ENCODE measurements at places on chromosomes 3 and 15.

- no peak for DNase-seq
These were observed 1.6 kb downstream of the TATDN2 start for GRCh38 chr3:10249833-10250232.

GRCh38 chr3:98188545-98188944, 22.0 kb downstream of the OR5H15 start:
- no peak for DNase-seq

DNA sequence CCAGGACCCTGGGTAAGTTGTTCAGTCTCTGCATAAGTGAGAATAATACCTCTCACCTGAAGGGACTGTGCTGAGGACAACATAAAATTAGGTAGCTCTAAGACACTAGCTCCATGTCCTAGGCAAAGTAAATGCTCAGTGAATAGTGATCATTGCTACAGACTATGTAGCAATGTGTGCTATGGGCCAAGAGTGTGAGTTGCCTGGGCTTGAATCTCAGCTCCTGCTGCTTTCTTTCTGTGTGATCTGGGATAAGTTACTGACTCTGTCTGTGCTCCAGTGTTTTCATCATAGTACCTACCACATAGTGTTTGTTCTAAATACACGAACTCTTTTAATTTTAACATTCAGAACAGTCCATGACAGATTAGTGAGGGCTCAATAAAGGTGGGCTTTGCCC, 81.1 kb upstream of the MFGE8 start:
- DNase-seq: no peak

- DNase-seq: no peak
These were observed 197.6 kb upstream of the ZPLD1 start for GRCh38 chr3:102237181-102237580.

GRCh38 chr3:170309046-170309445, 48.5 kb upstream of the SKIL start:
- no peak for DNase-seq

GRCh38 chr3:14156843-14157561, 21.4 kb downstream of the XPC start:
- DNase-seq: no peak

DNA sequence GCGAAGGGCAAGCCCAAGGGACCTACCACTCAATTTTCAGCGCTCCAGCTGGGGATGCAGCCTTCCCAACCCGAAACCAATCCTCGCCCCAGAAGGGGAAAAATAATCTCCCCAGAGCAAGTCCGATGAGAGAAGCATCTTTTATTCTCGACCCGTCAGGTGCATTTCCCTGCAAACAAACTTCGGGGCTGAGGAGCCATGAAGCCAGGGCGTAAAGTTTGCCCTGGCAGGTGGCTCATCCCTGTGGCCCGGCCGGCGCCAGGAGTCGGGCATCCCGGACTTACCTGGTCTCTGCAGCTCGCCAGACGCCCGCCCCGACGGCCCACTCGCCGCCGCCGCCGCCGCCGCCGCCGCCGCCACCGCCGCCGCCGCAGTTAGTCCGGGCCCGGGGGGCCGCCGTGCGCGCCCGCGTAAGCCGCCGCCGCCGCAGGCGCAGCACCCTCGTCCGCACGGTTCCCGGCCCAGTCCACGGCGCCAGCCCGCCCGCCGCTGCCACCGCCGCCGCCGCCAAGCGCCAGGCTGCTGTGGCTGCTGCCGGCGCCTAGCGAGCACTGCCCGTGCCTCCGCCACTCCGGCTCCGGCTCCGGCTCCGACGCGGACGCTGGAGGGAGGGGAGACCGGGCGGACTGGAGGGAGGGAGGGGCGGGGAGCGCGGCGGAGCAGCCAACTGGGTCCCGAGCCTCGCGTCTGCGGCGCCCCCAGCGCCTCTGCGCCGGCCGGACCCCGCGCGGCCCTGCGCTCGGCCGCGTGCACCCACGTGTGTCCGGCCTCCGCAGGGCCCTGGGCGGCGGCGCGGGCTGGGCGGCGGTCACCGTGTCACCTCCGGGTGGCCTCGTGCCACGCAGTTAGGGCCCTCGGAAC, at the start of gene CNTN3:
Gene CNTN3, minus strand, starts transcription at position 553 of the 861 bp plus-strand sequence. CDS start 93,547 bp downstream, outside the sequence.
- DNase-seq: no peak

- DNase-seq: no peak
These were observed 425.3 kb upstream of the MDFIC2 start for GRCh38 chr3:70737666-70738290.

DNA sequence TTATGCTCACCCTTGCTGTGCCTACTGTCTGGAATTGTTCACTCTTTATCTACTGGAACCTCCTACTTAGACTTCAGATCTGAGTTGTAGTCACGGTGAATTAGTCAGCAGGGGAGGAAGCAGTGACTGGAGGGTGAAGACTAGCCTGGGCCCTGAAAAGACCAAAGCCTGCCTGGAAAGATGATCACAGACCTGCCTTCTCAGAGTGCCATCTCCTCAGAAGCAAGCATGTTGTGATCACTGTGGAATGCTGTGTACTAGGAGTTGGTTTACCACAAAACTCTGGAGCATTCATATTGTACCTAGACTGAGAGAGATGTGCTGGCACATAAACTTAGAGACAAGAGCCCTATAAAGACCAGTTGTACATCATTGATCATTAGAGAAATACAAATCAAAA, 100.7 kb upstream of the SCN10A start:
- DNase-seq: no peak

- no peak for DNase-seq
These were observed 585.6 kb upstream of the ZNF717 start for GRCh38 chr3:76370749-76371520.

GRCh38 chr3:32685543-32686185, 676 bp downstream of the CNOT10 start:
- DNase-seq: no peak

DNA sequence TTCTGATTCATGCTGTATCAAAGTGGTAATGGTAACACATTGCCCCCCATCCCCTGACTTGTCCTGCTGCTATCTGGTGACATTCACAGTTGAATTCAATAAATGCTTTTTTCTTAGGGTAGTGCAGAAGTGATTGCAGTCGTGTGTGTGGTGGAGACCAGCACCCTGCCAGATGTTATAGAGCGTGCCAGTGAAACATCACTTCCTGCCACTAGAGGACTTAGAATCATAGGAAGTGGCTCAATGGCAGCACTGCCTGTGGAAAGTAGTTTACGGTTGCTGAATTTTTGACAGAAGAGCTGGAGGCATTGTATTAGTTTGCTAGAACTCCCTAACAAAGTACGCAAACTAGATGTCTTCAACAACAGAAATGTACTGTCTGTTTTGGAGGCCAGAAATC, 37.4 kb upstream of the P2RY12 start:
- DNase-seq: no peak

DNA sequence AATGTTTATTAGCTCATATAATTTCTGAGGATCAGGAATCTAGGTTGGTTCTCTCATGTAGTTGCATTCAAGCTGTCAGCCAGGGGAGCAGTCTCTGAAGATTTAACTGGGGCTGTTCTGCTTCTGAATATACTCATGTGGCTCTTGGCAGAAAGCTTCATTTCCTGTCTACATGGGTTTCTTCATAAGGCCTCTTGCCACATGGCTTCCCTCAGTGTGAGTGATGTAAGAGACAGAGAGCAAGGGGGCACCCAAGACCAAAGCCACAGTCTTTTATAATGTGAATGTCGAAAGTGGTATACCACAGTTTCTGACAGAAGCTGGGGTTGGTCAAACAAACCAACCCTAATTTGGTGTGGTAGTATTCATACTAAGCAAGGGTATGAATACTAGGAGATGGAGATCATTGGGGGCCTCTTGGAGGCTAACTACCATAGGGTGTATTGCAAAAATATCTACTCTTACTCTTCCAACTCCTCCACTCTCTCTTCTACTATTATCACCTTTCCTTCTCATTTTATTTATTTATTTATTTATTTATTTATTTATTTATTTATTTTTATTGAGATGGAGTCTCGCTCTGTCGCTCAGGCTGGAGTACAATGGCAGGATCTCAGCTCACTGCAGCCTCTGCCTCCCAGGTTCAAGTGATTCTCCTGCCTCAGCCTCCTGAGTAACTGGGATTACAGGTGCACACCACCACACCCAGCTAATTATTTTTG, 123.8 kb downstream of the B3GALNT1 start:
- DNase-seq: no peak

DNA sequence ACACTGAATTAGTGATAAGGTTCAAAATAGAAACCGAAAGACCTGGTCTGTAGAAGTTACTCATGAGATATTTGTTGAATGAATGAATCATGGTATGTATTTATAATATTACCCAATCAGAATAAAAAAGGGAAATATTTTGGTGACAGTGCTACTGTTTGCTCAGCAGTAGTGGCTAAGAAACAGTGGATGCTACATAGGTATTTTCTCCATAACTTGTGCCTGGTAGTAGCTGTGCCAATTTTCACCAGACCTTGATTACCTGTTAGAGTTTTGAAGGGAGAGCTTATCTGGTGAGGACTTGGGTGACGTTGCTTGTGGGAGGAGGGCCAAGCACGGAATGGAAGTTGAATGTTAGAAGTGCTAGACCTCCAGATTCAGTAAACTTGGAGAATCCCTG, 14.3 kb downstream of the LIMD1 start:
- no peak for DNase-seq

DNA sequence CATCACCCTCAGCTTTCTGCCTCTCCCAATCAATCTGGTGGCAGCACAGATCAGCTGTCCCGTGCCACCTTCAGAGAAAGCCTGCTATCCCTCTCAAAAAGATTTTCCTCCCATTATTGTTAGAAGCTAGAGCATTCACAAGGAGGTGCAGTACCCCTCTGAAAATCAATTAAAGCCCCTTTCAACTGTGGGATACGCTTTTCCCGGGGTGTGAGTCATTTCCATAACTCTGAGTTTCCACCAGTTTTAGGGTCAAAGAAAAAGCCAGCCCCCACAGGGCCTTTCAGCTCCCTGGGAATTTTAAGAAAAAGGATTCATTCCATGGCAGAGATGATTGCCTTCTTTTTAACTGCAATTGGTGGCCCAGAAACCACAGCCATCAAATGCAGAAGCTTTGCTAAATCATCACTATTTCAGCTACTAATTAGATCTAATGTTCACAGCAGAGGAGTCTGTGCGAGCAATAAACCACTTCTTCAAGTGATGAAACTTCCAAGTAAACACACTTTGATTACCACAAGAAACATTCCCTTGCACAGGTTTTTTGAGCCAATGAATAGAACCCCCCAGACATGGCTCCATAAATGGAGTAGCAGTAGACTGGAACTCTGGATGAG, 270.0 kb upstream of the TPRG1 start:
- no peak for DNase-seq

- no peak for DNase-seq
These were observed 176.5 kb downstream of the MBNL1 start for GRCh38 chr3:152445212-152445611.

GRCh38 chr3:98449606-98450193, 13.3 kb upstream of the OR5K1 start:
- DNase-seq: no peak

DNA sequence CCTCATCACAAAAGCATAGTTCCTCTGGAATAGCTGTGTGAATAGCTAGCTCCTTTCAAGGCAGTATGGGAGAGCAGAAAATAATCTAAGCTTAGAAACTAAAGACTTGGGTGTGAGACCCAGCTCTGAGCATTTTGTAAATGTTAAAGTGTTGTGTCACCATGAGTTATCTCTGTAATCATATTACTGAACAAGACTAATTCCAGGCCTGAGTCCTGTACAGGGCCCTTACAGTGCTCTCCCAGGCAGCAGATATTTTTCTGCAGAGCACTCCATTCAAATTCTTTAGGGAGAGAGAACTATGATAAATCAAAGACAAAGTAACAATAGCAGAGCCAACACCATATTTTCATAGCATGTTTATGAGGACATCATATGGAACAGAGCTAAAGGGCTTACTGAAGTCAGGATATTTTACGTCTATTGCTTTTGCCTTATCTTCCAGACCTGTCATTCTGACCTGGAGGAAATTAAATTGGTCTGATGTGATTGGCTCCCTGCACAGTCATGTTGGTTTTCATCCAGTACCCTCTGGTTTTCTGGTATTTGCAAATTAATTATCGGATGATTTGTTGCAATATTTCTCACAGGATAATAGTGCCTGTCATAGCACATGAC, 172.6 kb upstream of the PPP2R3A start:
- DNase-seq: no peak

- no peak for DNase-seq
These were observed 32.8 kb upstream of the PRR20G start for GRCh38 chr3:127320529-127321121.

DNA sequence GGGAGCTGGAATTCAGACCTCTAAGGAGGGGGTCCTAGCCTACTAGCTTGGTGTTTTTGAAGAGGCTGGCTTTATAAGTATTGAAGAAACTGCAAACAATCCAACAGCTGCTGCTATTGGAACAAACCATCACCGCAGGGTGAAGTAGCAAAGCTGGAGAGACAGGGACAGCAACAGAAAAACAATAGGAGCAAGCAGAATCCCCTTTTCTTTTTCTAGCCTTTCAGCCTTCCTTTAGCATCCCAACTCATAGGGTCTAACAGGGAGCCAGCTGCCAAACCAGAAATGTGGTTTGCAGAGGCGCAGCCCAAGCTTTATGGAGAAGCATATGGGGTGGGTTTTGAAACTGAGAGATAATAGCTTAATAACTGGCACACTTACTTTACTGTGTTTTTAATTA, 106.2 kb upstream of the CHMP2B start:
- DNase-seq: no peak

DNA sequence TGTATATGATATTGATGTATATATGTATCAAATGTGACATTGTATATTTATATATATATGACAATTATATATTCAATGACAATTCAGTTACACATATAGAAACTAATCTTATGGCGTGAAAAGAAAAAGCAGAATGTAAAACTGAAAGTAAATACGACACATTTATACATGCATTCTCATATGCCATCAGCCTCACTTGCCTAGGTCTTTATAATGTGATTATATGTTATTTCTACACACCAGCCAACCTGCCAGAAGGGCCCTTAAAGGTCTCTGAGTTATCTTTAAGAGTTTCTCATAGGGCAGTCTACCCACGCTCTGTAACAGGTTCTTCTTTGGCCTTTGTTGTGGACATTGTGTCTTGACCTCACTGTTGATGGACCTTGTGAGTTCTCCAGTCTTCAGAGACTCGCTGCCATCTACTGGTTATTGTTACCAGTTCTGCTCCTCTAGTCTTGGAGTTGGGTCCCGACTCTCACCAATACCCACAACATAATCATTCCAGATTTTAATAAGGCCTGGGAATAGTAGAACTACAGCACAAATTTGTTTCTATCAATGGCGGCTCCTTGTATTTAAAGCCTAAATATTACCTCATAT, 371.5 kb upstream of the GOLIM4 start:
- DNase-seq: no peak

All from RWPE2 (cell line).